Motor neuron (in vitro differentiated cells): ENCODE measurements at places on chromosomes 5 and 9. TPM values are rescaled to one million over a fixed set of nuclear protein-coding genes. Genes with fewer than 3 reads are reported as not detected.

- no peak for ATAC-seq
Observed at GRCh38 chr5:138408023-138408422, 30.8 kb upstream of the REEP2 start.

GRCh38 chr5:22596404-22596970 lies 256.7 kb downstream of the CDH12 start:
- no peak for ATAC-seq

GRCh38 chr9:82539146-82539545 lies 523.8 kb downstream of the RASEF start:
- no peak for ATAC-seq

- peak; percentile 64 for ATAC-seq
Observed at GRCh38 chr5:111829701-111830100, 72.7 kb upstream of the NREP start.

DNA sequence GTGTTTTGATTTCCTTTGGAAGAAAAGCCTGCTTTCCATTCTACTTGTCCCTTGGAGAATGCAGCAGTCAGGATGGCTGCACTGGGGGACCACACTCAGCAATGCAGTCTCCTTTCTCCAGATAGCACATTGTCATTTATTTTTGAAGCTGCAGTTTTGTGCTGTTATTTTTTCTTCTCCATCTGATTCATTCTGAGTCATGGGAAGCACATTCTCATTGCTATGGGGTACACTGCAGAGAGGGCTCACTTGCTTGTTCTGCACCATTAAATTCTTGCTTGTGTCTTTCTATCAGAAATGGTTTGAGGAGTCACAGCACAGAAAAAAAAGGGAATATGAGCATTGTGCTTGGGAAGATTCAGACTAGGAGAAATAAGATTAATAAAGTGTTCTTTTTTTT lies 39.7 kb upstream of the POC5 start:
- no peak for ATAC-seq

ZDHHC11B gene
- total RNA-seq = 6.4 and 7.9 TPM in 2 replicates

GRCh38 chr5:34556509-34556782 lies 99.7 kb upstream of the RAI14 start:
- no peak for ATAC-seq

GRCh38 chr9:124370896-124371582 lies 44.2 kb downstream of the PSMB7 start:
- no peak for ATAC-seq

DNA sequence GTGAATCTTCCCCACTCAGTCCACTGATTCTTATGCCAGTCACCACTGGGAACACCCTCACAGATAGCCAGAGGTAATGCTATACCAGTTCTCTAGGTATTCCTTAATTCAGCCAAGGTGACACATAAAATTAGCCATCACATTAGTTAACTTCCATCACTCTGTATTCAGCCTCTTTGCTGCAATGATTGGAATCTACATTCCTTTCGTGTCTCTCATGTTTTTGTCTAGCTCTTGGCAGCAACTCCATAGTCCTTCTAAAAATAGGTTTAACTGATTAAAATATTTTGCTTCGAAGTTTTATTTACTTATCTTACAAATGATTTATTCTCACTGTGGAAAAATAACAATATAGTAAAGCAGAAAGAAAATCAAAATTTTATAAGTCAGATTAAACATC lies 19.6 kb upstream of the RNF20 start:
- ATAC-seq = peak; percentile 57

DNA sequence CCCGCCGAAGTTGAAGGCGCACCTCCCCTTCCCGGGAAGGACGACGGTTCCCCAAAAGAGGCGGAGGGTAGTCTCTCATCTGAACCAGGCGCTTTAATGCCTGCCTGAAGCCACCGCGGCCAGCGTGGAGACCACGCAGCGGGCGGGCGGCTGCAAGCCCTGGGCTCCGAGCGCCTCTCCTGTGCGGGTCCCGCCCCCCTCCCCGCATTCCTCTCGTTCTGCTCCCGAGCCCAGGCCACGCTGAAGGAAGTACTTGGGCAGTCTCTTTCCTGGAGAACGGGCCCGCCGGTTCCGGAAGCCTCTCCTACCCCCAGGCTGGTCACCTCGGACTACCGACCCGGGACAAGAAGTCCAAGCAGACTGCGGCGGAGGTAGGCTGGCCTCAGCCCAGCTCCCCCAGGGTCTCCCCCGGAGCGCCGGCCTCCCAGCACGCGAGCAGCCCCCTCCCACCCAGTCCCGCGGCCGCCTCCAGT lies 571 bp downstream of the PPIC start:
- ATAC-seq = peak; percentile 53

- ATAC-seq = no peak
Observed at GRCh38 chr5:58255970-58256369, 203.9 kb downstream of the PLK2 start.

- ATAC-seq = no peak
Observed at GRCh38 chr5:4348423-4348822, 752.8 kb downstream of the IRX1 start.
